Activated T-helper 1 cell treated with anti-CD3 and anti-CD28 coated beads, Interleukin-12 subunit alpha, Interleukin-12 subunit beta, Interleukin-2, Interleukin-4 antibody, amounts not matched to agents 30 ng/mL and 10 ng/mL and 1 ng/mL, durations not matched to agents 14 hours and 24 hours and 36 hours (primary cell): ENCODE measurements at places on chromosomes 7 and 10. TPM values are rescaled to one million over a fixed set of nuclear protein-coding genes. Genes with fewer than 3 reads are reported as not detected.
A peak's percentile ranks its signal among the peaks of the same experiment; 100 is the strongest.

The CHAT gene
- 0.54 and 0.83 TPM in 2 replicates for total RNA-seq

- no peak for DNase-seq
Observed at GRCh38 chr7:129014501-129015101, 40.3 kb downstream of the TNPO3 start.

The PNLIPRP3 gene
- total RNA-seq: not detected in 2 replicates

The UNC5B gene
- 0.07 and 0.10 TPM in 2 replicates for total RNA-seq

The TCERG1L gene
- 0.05 and 0.12 TPM in 2 replicates for total RNA-seq

- no peak for DNase-seq
Observed at GRCh38 chr10:69246036-69246435, 25.9 kb downstream of the HKDC1 start.

DNA sequence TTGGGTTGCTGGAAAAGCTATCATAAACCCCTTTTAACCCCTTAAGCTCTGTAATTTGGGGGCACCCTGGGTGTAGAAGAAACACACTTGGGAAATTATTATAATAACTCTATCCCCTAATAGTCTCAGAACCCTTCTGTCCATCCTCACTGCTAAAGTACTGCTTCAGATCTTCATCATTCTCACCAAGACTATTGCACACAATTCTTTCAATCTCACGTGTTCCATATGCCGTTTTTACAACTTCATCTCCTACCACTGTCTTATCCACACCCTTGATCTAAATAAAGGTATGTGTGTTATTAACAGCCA lies 15.8 kb downstream of the ANKRD22 start:
- DNase-seq: no peak

DNA sequence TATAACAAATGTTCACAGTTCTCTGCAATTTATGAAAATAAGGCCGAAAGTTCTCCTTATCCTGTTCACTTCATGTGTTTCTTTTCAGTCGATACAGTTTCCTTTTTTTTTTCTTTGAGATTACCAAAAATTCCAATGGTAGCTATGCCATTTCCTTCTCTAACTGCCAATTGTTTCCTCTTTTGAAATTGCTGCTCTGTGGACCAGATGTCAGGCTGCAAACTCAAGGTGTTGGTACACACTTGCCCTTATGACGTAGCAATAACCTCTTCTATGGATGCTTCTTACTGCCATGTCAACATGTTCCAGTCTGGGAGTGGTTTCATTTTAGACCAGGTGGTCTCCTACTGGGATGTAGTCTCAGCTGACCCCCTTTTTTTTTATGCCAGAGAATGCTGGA lies 52.9 kb downstream of the CASD1 start:
- DNase-seq: no peak

The CACNB2 gene
- 0.13 TPM in 1 of 2 replicates, not detected in the other for total RNA-seq

GRCh38 chr7:93823621-93824020 lies 66.9 kb downstream of the TFPI2 start:
- DNase-seq: no peak

The AOAH gene
- total RNA-seq: 12.3 and 14.0 TPM in 2 replicates

DNA sequence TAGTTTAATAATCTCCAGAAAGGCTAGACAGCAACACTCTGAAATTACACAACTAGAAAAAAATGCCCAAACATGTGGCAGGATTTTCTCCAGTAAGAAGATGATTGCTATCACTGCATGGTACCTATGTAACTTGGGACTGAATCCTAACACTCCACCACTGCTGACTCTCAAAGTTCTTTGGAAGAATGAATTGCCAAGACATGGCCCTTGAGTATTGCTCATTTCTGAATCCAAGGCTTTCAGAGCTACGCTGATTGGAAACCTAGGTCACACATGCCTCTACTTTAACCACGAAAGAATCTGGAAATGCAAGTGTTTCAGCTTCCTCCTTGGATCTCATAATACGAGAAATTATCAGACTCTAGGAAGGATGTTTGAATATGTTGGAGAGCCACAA lies 167.5 kb upstream of the CELF2 start:
- DNase-seq: no peak

DNA sequence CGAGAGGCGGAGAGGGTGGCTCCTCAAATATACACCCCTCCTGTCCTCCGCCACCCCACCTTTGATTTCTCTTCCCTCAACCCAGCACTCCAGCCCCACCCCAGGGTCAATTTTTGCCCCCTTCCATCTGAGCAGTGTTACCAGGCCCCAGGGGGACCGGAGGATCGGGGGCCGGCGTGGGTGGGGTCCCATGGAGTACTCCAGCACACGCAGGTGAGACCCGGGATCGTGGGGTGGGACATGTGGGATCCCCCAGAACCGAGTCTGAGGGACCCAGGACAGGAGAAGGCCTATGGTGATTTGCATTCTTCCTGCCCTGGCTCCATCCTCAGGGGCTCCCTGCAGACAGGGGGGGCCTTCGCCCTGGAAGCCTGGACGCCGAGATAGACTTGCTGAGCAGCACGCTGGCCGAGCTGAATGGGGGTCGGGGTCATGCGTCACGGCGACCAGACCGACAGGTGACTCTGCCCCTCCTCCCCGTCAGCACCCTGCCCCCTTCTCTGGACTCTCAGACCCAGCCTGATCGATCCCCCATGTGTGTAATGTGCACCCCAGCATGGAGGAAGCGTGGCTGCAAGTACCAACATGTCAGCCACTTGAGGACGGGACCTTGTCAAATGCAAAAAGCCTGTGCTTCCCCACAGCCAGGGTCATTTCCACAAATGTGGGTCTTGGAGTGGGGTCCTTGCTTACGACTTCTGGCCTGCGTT lies 744 bp downstream of the TRIP6 start:
- DNase-seq: no peak

DNA sequence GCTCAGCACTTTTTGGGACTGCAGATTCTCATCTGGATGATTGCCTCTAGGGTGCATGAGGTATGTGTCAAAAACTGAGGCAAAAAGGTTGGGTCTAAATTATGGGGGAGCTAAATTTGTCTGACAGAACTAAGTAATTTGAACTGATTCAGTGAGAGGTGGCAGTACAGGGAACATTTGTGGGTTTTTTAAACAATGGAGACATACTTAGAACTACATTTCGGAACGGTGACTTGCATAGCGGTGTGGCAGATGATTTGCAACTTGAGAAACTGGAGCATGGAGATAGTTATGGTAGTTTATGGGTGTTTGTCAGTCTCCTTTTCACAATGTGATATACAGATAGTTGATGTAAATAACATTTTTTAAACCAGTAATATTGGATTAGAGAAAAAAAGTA lies 14.6 kb downstream of the TBC1D12 start:
- DNase-seq: no peak

- DNase-seq: no peak
Observed at GRCh38 chr10:16904639-16905061, 87.4 kb upstream of the RSU1 start.

DNA sequence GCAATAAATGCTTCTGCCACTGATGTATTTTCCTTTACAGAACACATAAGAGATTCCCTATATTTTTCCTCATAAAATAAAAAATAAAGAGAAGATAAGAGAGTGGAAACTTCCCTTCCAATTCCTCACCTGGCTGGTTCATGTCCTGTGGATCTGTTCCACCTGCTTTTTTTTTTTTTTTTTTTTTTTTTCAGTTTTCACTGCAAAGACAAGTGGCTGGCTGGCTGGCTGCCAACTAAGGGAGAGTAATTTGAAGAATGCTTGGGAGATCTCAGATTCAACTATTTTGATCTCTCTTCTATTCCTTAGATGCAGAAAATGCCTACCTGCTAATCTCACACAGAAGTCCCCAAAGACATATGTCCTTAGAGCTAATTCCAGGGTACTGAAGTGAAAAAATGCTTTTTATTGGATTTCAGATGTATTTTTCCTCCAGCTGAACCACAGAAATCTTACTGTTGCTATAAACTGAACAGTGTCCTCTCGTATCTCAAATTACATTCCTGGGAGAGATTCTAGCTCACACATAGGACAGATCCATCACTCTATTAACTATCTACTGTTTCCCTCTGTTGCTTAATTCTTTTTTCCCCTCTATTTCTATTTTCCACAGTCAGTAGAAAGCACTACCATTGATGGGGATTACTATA lies 120.8 kb downstream of the NRCAM start:
- no peak for DNase-seq

DNA sequence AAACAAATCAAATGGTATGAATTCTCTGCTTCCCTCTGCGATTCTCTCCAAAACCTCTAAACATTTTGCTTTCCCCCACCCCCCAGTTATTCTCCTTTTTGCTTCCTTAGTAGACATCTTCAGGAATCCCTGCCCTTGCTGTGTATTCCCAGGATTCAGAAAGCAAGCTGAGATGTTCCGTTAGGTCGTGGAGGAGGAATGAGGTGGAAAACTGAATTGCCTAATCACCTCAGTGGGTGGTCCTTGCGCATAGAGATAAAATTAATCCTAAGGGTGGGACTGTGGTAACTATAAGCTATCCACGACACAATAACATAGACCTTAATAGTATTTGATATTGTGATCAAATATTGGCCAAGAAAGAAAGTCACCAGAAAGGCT lies 49.1 kb upstream of the SEMA3C start:
- no peak for DNase-seq

DNA sequence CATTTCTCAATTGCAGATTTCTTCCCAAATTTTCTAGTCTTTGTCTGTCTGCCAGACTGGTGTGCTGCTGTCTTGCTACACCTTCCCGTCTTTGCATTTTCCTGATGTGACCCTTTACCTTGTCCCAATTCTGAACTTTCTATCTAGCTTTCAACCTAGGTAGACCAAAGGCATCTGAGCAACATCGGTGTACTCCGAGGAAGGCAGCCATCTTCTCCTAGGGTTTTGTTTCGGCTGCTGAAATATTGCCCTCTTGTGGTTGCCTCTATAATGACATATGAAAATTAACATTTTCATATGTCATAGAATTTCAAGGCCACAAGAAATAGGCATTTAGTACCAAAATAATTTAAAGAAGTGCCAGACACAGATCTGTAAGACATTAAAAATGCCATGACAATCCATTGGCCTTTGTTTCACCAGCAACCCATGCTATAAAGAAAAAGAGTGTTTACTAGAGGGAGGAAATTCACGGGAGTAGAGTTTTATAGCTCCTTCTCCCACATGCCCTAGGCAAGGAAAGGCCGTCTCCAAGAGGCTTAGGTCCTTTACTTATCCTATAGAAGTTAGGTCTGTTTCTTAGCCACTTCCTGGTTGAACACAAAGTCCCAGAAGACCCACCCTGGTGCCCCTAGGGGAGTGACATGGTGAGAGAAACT lies 23.4 kb downstream of the OR9A2 start:
- DNase-seq: peak; percentile 16

DNA sequence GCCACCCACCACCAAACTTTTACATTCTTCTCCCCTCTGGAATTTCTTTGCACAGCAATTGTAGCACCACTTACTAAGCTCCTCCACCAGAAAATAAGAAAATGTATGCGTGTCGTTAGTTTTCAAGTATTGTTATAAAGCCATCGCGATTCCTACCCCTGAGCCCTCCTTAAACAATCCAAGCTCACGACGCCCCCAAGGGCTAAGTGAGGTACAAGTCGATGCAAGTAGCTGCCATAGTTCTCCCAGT lies 1.3 kb downstream of the FRAT2 start:
- DNase-seq: no peak

GRCh38 chr10:121536310-121536913 lies 61.8 kb downstream of the FGFR2 start:
- no peak for DNase-seq

GRCh38 chr7:125279961-125280360 lies 350.3 kb upstream of the POT1 start:
- DNase-seq: no peak

DNA sequence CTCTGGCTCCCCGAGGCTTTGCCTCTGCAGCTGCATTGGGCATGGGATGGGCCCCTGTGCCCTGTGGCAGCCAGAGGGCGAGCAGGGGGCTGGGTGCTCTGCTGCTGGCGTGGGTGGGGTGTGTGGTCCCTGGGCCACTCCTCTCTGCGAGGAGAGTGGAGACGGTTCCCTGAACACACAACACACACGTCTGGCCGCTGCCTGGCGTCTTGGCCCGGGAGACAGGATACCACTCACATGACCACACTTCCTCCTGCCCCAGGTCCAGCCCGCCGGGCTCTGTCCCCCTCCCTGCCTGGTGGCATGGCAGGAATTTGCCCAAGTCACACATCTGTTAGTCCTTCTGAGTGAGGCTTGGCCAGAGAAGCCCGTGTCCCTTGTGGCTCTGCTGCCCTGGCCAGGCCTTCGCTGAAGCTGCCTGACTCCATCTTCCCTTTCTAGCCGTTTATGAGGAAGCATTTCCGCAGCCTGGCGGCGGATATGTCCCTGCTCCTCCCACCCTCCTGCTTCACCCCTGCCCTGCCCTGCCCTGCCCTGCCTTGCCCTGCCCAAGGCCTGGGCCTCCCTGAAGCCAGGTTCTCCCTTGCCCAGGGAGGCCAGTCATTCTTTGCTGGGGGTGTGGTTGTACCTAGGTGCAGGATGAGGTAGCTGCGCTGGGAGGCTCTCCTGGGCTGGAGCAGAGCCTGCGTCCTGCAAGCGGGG lies 3.0 kb downstream of the BRI3 start:
- no peak for DNase-seq

- DNase-seq: no peak
Observed at GRCh38 chr10:44731283-44731682, 179.9 kb upstream of the TMEM72 start.

The CXCL12 gene
- not detected in 2 replicates for total RNA-seq

The NUDT1 gene
- total RNA-seq: 74.9 TPM in 2 replicates

GRCh38 chr7:15750727-15751126 lies 64.2 kb upstream of the MEOX2 start:
- no peak for DNase-seq

GRCh38 chr10:80461208-80462183 lies 7.4 kb downstream of the TSPAN14 start:
- DNase-seq: no peak

- DNase-seq: no peak
Observed at GRCh38 chr7:50141131-50141530, 48.1 kb upstream of the ZPBP start.

GRCh38 chr10:16242859-16243613 lies 193.8 kb upstream of the PTER start:
- DNase-seq: no peak

The GNG11 gene
- total RNA-seq: not detected in 2 replicates

The SORBS1 gene
- total RNA-seq: 0.59 and 0.73 TPM in 2 replicates

DNA sequence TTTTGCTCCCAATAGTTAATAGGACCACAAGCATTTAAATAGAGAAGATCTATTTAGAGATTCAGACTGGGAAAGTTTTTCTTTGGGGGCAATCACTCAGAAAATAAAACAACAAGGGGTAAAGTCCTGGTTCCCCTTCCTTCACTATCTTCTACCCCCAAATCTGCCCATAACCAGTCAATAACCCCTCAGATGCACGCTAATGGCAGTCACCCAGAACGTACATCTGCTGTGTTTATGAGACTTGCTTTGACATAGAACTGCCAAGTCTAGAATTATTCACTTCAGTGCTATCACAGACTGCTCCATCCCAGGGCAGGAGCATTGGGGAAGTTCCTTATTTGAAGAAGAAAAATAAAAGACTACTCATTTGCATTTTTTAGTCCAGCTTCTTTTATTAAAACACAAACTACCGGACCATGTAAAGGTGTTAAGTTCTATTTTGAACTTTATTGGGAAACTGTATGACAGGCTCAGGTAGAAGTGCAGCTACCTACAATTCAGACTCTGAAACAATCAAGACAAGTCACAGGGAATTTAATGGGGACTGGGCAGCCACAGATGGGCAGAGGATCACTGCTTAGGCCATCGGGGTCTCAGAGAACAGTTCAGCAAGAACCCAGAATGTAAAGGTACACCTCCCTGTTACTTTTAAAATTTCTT lies 38.4 kb downstream of the ANK3 start:
- DNase-seq: no peak

The PGAM2 gene
- 0.42 and 0.78 TPM in 2 replicates for total RNA-seq
